ENCODE measurements at places on chromosomes 7 and 10.

DNA sequence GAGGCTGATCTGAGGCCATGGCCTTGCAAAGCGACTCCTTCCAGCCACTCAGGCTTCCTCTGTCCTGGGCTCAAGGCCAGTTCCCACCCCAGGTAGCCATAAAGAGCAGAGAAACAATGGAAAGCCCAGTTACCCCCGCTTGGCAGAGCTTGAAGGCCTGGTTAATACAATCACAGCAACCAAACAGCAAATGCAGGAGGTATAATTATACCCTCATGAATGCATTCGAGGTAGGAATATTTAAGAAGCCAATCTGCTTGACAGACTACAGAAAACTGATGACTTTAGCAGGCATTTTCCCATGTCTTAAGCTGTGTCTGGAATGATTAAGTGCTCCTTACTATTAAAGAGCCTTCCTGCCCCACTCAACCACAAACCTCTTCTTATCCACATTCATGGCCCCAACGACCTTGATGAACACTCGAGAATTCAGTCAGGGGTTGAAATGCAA is 114.1 kb upstream of the MACROH2A2 start:
- no peak for DNase-seq

DNA sequence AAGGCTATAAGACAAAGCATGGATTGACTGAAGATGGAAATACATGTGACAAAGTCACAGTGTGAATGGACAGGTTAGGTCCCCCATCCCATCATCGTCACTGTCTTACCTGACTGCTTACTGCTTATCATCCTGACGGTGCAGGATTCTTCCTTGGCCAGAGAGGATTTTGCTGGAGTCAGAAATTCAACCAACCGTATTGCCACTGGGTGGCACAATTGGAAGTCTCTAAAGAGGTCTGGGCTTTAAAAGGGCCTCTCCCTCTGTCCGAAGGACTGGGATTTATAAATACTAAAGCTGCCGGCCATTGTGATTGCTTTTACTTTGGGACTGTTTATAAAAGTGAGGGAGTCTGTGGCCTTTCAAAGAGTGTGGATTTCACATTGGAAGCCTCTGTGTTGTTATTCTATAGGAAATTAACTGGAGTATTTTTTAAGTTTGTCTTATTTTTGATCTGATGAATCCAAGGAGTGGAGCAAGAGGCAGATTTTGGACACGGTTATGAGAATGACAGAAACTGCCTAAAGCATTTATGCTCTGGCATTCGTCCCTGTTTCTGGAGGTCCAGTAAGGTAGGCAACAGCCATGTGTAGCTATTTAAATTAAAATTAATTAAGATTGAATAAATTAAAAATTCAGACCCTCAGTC is 113.3 kb upstream of the CREB5 start:
- DNase-seq: no peak

DNA sequence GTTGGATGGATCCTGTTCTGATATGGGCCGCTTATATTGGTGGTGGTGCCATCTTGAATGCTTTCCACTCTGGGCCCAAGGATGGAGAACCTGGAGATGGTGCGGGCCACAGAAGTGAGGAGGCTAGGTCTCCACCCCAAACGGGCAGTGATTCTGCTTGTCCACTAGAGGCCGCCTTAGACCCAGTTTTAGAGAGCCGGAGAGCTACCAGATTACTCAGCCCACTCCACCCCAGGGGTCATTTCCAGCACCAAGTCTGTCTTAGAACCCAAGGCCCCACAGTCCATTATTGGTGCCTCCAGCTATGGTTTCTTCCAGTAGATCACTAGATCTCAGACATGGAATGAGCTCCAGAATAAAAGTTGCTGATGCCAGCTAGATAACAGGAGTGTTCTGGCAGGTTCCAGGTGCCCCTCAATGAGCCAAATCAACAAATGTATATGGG is 11.8 kb upstream of the CAMK2G start:
- DNase-seq: peak; percentile 52

- no peak for DNase-seq
Observed at GRCh38 chr7:81499262-81500116, 270.4 kb downstream of the HGF start.

- DNase-seq: no peak
Observed at GRCh38 chr7:2476298-2476697, at the start of gene GRIFIN. Gene GRIFIN, minus strand, starts transcription at chr7:2476398. Its CDS starts 15 bp downstream, at chr7:2476383.

DNA sequence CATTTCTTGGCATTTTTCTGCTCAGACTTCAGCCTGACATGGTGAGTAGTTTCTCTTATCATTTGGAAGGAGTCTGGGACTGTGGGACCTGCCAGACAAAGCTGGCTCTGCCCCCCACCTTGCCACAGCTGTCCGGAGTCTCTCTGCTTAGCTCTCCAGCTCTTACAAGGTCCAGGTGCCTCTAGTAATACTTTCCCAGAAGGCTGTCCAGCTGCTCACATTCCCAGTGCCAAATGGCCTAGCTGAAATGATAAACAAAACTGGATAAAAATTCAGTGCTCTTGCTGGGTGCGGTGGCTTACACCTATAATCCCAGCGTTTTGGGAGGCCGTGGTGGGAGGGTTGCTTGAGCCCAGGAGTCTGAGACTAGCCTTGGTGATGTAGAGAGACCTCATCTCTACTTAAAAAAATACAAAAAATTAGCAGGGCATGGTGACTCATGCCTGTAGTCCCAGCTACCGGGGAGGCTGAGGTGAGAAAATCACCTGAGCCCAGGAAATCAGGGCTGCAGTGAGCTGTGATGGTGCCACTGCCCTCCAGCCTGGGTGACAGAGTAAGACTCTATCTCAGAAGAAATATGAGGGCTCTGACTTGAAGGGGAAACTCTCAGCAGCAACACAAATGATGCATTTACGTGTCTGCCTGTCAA is 86.8 kb downstream of the C10orf90 start:
- no peak for DNase-seq

GRCh38 chr7:29080803-29081202 is 65.5 kb downstream of the CPVL start:
- no peak for DNase-seq

- no peak for DNase-seq
Observed at GRCh38 chr7:42611289-42611928, 300.5 kb downstream of the C7orf25 start.

DNA sequence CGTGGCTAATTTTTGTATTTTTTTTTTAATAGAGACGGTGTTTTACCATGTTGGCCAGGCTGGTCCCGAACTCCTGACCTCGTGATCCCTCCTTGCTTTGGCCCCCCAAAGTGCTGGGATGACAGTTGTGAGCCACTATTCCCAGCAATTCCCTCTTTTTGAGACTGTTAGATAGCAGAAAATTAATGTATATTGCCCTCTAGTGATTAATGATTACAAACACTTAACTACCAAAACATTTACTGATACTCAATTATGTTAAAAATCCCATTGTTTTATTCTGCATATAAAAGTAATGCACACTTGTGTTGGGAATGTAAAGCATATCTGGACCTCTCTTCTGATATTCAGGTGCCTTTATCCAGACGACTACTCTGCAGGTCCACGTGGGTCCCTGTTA is 41.2 kb upstream of the COBL start:
- no peak for DNase-seq

DNA sequence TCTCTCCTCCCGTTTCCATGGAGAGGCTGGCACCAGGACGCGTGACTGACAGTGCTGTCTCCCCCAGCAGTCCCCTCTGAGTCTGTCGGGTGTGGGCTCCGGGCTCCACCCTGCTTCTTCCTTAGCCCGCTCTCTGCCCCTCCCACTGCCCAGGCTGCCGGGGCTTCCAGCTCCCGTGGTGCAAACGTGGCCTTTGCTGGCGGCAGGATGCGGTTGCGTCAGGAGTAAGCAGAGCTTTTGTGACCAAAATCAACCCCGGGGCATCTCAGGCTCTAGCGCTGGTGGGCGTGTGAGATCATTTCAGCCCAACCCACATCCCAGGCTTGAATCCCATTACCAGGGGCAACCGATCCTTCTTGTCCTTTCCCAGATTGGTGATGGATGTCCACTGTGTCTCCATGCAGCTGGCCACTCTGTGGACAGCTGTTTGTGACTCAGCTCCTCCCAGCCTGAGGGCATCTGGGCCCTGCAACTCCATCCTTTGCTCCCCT is 28.2 kb downstream of the PTPRE start:
- no peak for DNase-seq

DNA sequence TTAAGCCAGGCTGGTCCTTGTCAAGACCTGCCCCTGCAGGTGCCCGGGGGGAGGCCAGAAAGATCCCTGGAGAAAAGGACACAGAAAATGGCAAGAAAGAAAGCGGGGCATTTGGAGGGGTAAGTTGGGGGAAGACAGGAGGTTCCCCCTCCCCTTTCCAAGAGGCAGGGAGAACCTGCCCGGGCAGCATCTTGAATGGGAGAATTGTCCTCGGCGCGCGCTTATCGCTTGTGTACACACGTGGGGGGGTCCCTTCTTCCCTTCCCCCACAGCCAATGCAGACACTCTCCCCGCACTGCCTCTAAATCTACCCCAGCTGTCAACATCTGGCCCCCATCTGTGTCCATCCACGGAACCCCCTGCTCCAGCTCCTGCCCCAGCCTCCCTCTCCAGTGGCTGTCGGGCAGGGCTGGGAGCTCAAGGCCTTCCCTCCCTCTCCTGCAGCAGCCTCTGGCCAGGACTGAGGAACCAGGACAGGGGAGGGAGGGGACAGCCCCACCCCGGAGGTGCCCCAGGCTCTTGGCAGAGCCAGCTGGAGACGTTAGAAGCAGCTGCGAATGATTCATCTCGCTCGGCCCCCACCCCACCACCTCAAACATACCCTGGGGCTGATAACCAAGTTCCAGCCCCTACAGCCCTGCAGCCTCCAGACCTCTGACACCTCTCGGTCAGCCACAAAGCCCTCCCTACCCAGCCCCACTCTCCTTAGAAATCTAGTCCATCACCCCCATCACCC is 25.3 kb downstream of the EPHB4 start:
- no peak for DNase-seq

DNA sequence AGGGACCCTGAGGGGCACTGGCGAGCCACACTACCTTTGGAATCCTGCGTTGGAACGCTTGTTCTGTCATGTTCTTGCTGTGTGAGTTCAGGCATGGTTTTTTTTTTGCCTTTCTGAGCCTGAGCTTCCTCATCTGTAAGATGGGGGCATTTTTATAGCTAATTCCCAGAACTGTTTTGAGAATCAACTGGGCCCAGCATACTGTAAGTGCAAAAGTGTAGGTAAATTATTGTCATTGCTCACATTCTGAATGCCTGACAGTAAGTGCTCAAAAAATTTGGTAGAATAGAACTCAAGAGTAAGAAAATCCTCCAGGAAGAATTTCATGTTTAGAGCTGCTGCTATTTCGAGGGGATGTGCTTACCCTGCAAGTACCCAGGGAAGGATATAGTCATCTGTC is 22.2 kb downstream of the SLC25A28 start:
- DNase-seq: no peak

DNA sequence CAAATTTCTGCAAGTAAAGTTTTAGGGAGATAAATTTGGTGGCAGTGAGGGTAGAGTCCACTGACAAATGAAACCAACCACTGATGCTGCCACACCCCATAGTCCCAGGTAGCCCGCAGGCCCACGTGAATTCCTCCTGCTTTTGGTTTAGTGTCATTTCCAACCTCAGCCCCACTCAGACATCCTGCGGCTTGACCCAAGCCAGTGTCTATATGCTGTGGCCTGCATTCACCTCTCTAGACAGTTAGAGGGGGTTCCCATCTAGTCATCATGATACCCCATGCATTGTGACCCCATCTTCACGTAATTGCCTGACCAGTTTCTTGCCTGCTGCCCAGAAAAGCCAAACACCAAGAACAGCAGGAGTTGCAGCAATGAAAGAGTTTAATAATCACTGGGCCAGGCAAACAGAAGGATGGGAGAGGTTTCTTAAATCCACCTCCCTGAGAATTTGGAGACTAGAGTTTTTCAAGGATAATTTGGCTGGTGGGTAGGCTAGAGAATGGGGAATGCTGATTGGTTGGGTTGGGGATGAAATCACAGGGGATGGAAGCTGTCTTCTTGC is 332.0 kb upstream of the GALNT17 start:
- no peak for DNase-seq

DNA sequence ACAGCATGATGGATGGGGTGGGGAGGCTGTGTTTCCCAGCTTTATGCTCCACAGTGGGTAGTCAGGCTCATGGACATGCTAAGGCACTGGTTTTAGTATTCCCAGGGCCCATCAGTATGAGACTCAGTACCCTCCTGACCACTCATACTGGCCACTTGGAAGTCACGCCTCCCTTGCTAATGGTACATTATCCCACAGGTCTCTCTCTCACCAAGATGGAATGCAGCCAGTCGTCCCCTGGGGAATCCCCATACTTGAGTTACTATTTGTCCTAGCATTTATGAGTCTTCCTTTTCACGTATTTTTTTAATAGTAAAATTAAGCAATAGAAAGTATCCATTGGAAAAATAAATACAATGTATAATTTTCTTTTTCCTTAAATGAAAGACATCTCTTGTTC is 80.6 kb upstream of the TBX20 start:
- no peak for DNase-seq

- DNase-seq: no peak
Observed at GRCh38 chr10:60951272-60951724, 7.3 kb upstream of the RHOBTB1 start.

GRCh38 chr10:44922796-44923545 is 11.8 kb downstream of the TMEM72 start:
- no peak for DNase-seq

- DNase-seq: no peak
Observed at GRCh38 chr10:1127629-1128028, 71.4 kb downstream of the WDR37 start.

DNA sequence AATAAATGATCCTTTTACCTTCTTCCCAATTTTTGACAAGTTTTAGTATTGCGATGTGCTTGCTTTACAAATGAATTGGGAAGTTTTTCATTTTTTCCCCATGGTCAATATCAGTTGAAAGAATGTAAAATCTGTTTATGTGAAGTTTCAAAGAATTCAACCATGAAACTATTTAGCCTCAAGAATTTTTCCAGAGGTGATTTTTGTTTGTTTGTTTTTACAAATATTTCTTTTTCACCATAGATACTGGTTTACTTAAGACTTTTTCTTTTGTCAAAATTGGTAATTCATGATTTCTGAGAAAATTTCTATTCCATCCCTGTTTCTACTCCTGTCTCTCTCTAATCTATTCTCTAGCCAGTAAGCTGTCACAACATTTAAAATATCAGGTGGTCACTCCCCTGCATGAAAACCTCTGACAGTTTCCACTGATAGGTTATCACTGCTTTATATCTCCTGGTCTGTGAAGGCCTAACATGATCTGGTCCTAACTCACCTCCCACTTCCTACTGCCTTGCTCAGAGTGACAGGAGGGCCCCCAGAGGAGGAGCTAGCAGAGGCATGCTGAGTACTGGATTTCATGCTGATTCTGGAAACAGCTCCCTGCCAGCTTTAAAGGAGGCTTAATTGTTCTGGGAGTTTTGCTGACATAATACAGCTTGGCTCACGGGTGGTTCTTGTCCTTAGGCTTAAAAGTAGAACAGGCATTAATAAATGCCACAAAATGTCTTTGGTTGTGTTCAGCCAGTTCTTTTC is 7.6 kb upstream of the ARMS2 start:
- no peak for DNase-seq

DNA sequence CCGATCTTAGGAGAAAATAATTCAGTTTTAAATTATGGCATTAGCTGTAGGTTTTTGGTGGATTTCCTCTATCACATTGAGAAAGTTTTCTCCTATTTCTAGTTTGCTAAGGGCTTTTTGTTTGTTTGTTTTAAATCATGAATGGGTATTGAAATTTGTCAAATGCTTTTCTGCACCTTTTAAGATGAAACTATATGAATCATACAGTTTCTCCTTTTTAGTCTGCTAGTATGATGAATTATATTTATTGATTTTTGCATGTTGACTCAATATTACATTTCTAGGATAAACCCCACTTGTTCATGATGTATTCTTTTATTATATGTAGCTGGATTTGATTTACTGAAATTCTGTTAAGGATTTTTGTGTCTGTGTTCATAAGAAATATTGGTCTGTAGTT is 70.3 kb upstream of the PIP4K2A start:
- DNase-seq: no peak

- no peak for DNase-seq
Observed at GRCh38 chr10:125121003-125121402, 39.4 kb downstream of the CTBP2 start.

All from stimulated activated CD4-positive, alpha-beta T cell treated with anti-CD3 and anti-CD28 coated beads, Interleukin-12 subunit alpha, Interleukin-12 subunit beta, amount 100 ng/mL, for 4 hours (primary cell).